Kidney glomerular epithelial cell (primary cell): ENCODE measurements at places on chromosomes 16 and 17.
A peak's percentile ranks its signal among the peaks of the same experiment; 100 is the strongest.

GRCh38 chr16:68247400-68247799, 2.2 kb downstream of the PLA2G15 start:
- DNase-seq = no peak

GRCh38 chr17:45143094-45143670, 5.1 kb upstream of the HEXIM1 start:
- DNase-seq = no peak

DNA sequence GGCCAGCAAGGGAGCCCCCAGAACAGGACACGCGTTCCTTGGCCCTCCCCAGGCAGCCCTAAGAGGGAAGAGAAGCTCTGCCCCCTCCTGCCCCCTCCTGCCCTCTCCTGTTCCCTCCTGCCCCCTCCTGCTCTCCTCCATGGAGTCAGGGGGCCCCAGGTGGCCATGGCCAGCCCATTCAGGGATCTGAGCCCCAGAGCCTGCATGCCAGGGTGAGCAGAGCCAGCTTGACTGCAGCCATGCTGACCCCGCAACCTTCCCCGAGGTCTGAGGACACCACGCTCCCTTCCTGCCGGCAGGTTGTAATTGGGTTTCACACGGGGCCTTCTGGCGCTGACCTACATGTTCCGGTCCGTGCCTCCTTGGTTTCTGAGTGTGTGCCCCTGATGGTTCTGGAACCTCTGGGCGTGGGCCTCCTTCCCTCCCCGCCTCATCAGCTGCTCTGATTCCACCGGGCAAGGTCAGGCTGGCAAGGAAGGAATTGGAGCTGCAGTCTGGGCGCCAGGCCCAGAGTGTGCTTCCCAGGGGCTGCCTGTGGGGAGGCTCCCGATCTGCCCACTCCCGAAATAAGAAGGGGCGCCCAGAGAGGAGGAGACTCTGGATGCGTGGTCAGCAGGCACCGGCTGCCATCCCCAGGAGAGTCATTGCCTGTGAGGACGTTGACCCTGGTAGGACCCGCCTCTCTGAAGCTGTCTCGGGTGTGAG, 23.7 kb upstream of the NPTX1 start:
- DNase-seq = no peak

DNA sequence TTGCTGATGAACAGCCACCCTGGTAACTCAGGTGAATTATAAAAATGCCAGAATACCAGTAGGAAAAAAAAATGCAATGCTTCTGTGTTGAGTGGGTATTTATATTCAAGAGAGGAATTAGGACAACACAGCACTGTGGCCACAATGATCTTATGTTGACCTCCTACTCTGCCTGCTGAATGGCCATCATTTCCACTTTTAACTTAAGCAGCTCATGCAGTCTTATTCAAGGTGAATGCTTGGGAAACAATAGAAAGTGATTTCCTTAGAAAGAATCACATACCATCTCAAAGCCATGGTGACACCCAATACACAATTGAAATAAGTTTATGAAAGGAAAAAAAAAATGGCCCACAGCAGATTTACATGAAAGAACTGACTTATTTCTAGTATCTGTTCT, 224.0 kb downstream of the CDH8 start:
- DNase-seq = no peak

DNA sequence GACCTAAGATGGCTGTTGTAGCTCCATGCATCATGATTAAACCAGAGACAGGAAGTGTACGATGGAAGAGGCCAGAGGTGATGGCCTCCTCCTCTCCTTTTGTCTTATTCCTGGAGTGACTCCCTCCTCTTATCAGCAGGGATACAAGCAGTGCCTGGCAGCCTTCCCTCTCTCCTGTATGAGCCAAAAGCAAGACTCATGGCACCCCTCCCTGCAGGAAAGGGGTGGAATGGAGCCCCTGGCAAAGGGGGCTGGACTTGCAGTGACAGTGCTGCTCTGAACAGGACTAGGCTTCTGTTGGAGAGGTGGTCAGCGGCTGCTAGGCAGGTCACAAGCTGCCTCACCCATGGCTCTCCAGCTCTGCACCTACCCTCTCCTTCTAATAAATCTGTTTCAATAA, 8.4 kb downstream of the TXNL4B start:
- no peak for DNase-seq

DNA sequence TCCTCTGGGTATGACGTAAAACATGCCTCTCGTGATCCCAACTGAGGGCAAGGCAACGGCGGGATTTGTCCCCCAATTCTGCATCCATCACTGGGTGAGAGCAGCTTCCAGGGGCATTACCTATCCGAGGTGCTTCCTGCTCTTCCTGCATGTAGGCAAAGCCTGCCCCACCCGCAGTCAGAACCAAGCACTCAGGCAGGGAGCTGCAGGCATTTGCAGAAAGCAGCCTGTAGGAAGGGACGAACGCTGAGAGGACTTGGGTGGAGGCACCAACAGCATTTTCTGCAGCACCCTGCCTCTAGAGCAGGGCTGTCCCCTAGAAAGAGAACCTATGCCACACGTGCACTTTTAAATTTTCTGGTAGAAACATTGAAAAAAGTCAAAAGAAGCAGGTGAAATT, 5.5 kb downstream of the BCO1 start:
- no peak for DNase-seq

DNA sequence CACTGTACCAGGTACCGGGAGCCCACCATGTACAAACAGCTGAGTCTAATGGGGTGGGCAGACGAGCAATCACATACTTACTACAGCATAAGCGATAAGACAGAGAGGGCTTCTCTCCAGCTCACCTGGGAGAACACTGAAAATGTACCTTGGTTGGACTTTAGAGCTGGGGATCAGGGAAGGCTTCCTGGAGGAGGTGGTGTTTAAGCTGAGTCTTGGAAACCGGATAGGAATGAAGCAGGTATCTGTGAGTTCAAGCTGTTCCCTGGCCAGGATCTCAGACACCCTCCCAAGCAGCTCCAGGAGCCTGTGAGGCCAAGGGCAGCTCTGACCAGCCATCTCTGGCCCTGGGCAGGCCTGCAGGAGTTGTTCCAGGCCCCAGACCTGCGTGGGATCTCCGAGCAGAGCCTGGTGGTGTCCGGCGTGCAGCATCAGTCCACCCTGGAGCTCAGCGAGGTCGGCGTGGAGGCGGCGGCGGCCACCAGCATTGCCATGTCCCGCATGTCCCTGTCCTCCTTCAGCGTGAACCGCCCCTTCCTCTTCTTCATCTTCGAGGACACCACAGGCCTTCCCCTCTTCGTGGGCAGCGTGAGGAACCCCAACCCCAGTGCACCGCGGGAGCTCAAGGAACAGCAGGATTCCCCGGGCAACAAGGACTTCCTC, 8.0 kb upstream of the SERPINF1 start:
- DNase-seq = no peak

DNA sequence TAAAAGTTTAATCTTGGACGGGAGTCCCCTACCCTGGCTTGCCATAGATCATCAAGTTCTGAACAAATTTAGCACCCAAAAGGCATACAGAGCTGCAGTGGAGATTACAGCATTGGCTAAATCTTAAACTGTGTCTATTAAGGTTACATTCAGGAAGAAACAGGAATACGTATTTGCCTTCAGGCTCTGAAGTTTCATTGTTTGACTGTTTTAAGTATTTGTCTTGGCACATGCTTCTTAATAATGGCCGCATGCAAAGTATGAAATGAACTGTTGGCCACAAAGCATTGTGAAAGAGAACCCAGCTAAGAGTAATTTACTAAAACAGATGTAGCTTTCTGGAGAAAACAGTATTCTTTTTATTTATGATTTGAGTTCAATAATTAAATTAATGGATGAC, 63.9 kb upstream of the CNEP1R1 start:
- DNase-seq = no peak

DNA sequence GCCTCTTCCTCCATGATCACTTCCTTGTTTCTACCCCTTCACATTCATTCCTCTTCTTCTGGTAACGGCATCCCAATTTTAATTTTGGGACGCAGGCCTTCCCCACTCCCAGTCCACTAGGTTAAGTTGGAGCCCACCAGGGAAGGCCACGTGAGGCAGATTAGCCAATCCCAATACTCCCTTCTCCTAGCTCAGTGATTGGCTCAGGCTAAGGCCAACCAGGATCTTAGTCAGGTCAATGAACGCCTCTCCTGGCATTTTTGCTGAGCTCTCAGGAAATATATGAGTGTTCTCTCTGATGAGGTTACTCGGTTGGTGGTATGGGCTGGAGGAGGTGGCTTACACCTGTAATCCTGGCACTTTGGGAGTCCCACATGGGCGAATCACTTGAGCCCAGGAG, 15.4 kb downstream of the SEZ6L2 start:
- DNase-seq = no peak

DNA sequence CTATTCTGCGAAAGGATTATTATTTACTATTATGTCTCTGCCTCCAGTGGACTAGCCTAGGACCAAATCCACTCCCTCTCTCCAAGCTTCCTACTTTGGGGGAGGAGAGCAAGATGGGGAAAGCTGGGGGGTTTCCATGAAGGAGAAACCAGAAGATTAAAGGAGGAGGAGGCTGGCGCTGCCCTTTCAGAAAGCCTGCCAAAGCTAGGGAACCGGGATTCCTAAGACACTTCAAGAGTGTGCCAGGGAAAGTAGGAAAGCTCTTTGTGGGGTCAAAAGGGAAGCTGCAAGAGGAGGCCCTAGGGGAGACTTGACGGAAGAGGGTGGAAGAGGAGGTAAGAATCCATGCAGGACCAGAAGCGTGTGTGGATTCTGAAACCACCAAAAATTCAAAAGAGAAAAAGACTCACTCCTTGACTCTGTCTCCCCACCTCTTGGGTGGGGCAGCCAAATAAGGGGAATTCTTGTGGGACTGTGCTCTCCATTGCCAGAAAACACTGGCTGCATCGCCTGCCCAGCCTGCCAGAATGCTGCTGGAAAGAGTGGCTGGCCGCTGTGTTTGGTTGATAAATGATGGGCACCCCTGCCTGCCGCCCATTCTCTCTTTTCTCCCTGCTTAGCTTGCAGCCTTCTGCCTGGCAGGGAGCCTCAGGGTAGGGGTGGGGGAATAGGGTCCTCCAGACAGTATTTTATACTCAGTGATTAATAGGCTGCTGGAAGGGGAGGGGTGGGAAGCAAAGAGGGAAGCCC, 11.8 kb upstream of the KAT7 start:
- DNase-seq = no peak

- peak; percentile 48 for DNase-seq
Observed at GRCh38 chr17:21285164-21286065, 904 bp downstream of the MAP2K3 start.

DNA sequence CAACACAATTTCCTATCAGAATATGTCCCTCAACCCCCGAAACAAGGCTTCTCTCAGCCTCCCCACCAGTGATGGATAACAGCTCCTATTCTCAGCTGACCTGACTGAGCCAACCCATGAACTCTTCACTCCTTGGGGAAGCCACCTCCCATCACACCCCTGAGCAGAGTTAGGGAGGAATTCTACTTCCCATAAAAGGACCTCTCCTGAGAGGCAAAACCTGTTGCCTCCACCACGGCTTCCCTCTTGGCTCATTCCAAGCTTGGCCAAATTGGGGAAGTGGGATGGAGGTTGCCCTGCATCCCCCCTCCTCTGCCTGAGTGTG, 5.7 kb upstream of the RASL10B start:
- DNase-seq = no peak

- no peak for DNase-seq
Observed at GRCh38 chr16:29959293-29959692, 2.6 kb upstream of the TMEM219 start.

DNA sequence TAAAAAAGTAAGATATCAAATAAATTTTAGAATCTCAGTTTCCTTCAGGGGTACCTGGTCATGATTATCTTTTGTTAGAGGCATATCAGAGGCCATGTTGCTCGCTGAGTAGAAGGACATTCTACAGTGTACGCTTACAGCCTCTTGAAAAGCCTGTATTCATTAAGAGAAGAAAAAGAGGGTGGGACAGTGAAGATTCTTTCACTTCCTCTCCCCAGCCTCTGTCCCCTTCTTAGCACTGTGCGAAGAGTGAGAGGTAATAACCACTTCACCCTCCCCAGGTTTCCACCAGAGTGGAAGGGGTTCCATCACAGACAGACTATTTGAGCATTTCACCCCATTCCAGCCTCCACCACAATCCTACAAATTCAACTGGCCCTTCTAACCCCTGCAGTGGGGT, 4.8 kb upstream of the LPO start:
- no peak for DNase-seq

DNA sequence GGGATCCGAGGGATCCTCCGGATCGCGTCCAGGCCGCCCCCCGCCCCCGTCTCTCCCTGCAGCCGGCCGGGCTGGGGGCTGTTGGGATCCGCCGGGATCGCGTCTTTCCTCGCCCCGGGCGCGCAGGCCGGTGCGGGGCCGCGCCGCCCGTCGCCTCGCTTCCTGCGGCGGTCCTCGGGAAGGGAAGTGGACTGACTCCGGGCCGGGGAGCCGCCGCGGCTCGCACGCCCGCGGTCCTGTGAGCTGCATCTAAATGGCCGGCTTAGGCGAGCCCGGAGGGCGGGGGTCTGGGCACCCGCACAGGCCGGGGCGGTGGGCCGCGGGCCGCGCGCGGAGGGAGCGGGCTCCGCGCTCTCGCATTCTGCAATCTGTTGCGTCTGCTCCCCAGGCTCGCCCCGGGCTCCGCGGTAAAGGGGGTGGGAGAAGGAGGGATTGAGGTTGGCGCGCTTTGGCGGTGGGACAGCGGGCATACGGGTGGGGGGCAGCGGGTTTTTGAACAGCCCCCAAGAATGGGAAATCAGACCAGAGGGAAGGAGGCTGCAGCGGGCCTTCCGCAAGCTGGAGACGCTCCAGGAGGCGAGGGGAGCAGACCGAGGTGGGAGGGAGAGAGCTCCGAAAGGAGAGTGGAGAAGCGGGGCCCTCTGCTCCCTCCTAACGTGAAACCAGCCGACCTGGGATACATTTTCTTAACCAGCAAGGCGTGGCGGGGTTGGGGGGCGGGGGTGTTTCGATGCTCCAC, 2.2 kb downstream of the TMEM132E start:
- DNase-seq = no peak

DNA sequence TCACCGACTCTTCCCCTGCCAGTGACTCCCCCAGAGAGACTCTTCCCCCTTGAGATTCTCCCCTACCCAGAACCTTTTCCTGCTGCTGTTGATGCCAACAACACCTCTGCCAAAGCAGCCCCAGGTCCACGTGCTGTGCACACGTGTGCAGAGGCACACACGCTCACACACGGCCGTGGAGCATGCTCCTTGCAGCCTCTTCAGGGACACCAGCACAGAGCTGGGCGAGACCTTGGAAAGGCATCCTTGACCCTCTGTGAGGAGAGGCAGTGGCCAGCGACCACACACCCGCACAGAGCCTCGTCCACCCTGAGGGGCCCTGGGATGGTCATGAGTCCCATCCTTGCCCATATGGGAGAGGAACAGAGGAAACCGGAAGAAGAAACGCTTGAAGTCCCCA, 181.9 kb downstream of the RBFOX3 start:
- no peak for DNase-seq
